ENCODE measurements at places on chromosomes 2 and 18. TPM values are rescaled to one million over a fixed set of nuclear protein-coding genes. Genes with fewer than 3 reads are reported as not detected.
A peak's percentile ranks its signal among the peaks of the same experiment; 100 is the strongest.

CCDC148 gene
- polyA plus RNA-seq, result 0.17 TPM

VIT gene
- not detected for polyA plus RNA-seq

TMEM163 gene
- polyA plus RNA-seq, result not detected

REG3A gene
- not detected for polyA plus RNA-seq

BCL11A gene
- 1.0 TPM for polyA plus RNA-seq

ORC2 gene
- 3.0 TPM for polyA plus RNA-seq

RESP18 gene
- not detected for polyA plus RNA-seq

NEU2 gene
- polyA plus RNA-seq, result not detected

DNA sequence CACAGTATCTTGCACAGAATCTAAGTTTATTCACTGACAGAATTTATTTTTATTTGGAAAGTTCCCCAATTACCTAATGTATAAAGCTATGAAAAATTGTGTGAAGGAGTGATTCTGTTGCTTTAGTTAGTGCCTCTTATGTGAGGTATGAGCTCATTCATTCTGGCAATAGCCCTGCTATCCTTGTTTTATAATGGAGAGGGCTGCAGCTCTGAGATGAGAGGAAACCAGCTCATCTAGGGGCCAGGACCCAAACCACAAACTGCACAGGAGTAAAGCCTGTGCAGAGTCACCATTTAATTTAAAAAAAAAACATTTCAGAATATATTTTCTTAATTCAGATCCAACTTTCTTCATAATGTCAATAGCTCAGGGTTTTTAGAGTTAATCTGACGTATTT, 383.0 kb downstream of the TMEM182 start:
- DNase-seq, result no peak

DNA sequence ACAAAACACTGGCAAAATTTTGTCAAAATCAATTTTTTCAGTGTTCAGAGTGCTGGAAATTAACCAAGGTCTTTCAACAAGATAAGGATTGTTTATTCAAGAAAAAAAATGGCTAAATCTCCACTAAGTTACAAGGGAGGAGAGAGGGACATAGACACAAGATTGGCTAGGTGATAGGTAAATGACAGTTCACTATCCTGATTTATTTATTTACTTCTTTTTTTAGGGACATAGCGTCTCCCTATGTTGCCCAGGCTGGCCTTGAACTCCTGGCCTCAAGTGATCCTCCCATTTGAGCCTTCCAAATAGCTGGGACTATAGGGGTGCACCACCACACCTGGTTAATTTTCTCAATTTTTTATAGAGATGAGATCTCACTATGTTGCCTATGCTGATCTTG, 3.7 kb upstream of the WDR33 start:
- no peak for DNase-seq

GRCh38 chr2:233444501-233444900, 90.2 kb downstream of the DGKD start:
- DNase-seq, result no peak

GRCh38 chr2:29398384-29399237, 283.4 kb downstream of the CLIP4 start:
- DNase-seq, result peak; percentile 13

GRCh38 chr18:25729072-25729471, 361.3 kb downstream of the SS18 start:
- no peak for DNase-seq

- DNase-seq, result no peak
Measured at GRCh38 chr2:239370403-239370802, 30.4 kb downstream of the HDAC4 start.

DNA sequence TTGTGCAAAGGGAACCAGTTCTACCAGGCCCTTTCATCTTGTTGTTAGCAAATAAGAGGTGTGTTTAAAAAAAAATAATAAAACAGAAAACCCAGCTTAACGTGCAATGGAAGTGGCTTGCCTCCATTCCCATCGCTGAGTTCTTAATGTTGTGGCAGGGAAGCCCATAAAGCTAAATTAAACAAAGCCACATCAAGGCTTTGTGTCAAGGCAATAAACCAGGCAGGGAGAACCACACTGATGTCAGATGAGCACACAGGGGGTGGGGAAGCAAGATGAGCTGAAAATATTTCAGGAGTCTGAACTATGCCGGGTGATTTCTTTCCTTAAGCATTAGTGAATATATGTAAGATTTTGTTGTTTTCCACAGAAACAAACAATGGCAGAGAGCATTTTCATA, 73.5 kb downstream of the PHLPP1 start:
- no peak for DNase-seq

GRCh38 chr2:202023198-202023903, 10.3 kb upstream of the FZD7 start:
- DNase-seq, result no peak

DNA sequence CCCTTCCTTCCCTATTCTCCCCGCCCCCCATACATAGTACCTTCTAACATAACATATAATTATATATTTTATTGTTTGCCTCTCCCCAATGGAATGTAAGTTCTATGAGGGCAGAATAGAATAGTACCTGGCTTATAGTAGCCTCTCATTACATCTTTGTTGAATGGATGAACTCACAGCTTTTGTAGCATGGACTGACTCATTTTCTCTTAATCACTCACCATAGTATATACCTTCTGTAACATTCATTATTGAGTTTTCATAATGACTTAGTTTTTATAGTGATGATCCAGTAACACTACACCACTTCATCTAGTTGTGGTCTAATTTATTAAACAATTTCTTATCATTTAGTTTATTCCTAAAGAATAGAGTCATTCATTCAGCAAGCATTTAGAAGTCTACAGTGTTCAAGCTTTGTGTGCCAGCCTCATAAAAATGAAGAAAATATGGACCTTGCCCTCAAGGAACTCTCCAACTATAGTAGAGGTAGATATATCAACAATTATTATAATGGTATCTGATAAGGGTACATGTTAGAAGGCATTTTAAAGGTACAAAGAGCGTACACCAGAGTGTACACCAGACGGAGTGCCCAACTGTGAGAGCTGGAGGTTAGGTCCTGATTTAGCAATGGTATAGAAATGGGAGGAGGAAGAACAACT, 31.1 kb downstream of the NCOA1 start:
- DNase-seq, result no peak

GRCh38 chr2:199586646-199587045, 128.9 kb upstream of the SATB2 start:
- no peak for DNase-seq

DNA sequence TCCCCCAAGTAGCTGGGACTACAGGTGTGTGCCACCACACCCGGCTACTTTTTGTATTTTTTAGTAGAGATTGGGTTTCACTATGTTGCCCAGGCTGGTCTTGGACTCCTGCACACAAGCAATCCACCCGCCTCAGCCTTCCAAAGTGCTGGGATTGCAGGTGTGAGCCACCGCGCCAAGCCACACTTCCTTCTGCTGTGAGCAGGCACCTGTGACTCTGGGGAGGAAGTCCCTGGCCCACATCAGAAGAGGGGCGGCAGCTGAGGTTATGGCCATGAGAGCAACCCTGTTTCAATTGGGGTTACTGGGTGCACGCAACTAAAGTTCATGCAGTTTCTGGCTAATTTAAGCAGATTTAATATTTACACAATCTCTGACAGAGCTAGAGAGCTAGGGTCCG, 91.0 kb downstream of the PLB1 start:
- no peak for DNase-seq

GRCh38 chr2:100998235-100998573, 3.9 kb upstream of the RPL31 start:
- DNase-seq, result no peak

GRCh38 chr2:161238560-161239325, 69.5 kb upstream of the PSMD14 start:
- peak; percentile 23 for DNase-seq

GRCh38 chr2:185215497-185215896, 523.1 kb upstream of the FSIP2 start:
- no peak for DNase-seq

DNA sequence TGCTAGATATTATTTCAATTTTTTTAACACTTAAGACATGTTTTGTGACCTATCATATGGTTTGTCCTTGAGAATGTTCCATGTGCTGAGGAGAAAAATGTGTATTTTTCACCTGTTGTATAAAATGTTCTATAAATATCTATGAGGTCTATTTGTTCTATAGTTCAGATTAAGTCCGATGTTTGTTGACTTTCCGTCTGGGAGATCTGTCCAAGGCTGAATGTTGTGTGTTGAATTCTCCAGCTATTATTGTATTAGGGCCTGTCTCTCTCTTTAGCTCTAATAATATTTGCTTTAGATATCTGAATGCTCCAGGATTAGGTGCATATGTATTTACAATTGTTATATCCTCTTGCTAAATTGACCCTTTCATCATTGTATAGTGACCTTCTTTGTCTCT, 144.1 kb downstream of the NYAP2 start:
- no peak for DNase-seq

DNA sequence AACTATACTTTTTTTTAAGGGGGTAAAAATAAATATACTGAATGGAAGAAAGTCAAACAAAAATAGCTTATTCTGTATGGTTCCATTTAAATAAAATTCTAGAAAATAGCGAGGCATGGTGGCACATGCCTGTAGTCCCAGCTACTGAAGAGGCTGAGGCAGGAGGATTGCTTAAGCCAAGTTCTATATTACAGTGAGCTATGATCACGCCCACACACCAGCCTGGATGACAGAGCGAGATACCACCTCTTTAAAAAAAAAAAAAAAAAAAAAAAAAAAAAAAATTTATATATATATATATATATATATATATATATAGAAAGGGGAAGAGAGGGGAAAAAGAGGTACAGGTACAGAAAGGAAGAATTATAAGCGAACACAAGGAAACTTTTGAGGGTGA, 77.7 kb downstream of the MEMO1 start:
- DNase-seq, result no peak

DNA sequence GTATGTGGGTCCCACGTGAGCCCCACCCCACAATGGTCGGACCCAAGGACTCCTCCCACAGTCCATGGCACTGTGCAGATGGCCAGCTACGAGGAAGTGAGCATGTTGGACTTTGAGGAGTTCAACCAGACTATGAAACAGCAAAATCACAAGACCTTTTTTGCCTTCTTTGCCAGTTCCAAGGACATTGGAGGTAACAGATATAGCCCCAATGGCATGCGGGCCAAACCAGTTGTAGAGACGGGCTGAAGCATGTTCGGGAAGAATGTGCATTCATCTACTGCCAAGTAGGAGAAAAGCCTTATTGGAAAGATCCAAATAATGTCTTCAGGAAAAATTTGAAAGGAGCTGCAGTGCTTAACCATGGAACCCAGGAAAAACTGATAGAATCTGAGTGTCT, 12.6 kb downstream of the DNER start:
- no peak for DNase-seq

DNA sequence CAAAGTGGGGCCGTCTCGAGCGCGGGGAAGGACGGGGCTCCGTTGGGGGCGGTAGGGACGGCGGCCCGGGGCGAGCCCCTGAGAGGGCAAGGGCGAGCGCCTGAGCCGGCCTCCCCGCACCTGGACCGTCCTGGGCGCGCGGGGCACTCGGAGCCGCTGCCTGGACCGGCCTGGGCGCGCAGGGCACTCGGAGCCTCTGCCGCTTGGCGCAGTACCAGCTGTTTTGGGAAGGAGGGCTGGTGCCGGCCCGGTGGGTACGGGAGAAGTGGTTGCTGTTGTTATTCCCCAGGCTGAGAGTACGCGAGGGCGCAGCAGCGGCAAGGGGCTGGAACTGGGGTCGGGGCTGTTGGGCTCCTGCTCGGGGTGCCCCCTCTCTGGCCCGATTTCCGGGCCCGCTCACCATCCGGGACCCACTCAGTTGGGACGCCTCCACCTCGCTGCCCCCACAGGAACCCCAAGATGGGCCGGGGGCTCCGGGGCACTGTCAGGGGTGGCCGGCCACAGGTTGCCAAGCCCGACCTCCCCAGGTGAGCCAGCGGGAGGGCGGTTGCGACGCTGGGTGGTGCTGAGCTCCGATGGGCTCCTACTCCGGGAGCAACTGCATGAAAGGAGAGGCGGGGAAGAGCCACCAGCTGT, 579 bp downstream of the ARHGEF4 start:
- no peak for DNase-seq

Measured in IMR-90 (cell line).